Cardiac muscle cell (in vitro differentiated cells and primary cell): ENCODE measurements at places on chromosomes 5 and 9. TPM values are rescaled to one million over a fixed set of nuclear protein-coding genes. Genes with fewer than 3 reads are reported as not detected.
A peak's percentile ranks its signal among the peaks of the same experiment; 100 is the strongest.

DNA sequence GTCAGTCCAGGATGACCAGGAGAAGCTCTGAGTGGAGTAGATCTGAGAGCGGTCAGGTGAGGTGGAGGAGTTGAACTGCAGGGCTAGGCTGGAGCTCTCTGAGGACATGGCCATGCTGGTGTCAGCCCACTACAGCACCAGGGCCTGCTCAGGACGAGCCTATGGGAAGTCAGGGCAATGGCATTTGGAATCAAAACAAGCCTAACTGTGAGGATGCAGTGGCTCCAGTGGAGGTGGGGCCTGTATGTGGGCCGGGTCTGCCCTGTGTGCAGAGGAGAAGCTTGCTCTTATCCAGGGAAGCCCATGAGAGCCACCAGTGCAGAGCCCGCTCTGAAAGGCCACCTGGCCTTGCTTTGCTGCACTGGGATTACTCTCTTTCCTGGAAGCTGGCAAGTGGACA, 11.1 kb downstream of the CXCL14 start:
- no peak for DNase-seq

DNA sequence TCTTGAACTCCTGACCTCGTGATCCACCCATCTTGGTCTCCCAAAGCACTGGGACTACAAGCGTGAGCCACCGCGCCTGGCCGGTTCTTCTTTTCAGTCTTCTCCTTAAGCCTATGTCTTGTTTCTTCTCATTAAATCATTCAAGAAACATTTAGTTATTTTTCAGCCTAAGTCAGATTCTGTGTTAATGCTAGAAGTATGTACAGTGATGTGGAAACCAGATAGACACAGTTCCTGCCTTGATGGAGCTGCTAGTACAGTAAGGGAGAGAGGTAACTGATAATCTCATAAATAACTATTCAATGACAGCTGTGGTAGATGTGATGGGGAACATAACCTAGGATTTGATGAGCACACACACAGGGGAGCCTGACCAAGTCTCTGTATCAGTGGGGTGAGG, 46.3 kb upstream of the NR3C1 start:
- no peak for DNase-seq

DNA sequence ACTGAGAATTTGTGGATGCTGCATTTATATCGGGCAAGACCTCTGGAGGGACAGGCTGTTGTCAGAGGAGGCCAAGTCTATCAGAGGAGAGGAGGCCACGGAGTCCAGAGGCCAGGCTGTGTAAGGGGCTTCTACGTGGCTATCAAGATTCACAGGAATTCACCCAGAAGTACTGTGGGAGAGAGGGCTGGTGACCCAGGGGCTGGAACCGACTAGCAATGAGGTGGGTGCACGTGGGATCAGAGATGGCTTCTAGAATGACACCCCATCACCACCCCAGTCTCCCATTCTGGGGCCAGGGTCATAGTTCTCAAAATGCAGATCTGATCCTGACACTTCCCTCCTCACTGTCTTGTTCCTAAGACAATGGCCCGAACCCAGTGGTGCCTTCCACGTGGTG, 61.2 kb upstream of the PHYKPL start:
- no peak for DNase-seq

- no peak for DNase-seq
These were observed 310.4 kb downstream of the ACTL7B start for GRCh38 chr9:108545436-108545835.

DNA sequence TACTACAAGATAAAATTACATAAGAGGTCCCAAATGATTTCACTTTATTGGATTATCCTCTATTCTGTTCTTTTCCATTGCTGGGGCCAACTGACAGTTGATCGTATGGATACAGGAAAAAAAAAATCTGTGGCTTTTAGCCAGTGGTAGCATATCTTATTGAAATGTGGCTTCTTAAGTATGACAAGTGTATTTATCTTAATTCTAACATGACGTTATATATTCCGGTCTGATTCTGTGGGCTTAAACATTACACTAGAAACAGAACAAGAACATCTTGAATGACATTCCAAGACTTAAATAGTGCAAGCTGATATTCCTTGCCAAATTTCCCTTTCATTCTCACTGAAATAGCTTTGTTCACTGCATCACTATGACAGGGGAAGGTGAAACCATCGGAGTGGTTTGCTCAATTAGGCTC, 117.9 kb downstream of the INSYN2B start:
- peak; percentile 57 for DNase-seq

DNA sequence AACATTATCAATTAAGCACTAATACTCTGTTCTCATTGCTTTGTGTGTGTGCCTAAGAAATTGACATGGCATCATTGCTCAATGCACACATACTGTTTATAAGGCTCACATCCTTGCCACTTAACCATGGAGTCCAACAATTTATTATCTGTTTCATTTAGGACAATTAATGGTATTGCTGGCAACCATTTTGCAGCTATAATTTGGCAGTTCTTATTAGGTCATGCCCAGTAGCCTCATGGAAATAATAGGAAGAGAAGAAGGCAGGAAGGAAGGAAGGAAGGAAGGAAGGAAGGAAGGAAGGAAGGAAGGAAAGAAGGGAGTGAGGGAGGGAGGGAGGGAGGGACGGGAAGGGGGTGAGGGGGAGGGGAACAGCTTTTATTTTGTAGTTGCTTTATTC, 285.5 kb upstream of the SLC24A2 start:
- DNase-seq = no peak

Gene FGFR4
- 1.1 and 2.8 TPM in 2 replicates for total RNA-seq

DNA sequence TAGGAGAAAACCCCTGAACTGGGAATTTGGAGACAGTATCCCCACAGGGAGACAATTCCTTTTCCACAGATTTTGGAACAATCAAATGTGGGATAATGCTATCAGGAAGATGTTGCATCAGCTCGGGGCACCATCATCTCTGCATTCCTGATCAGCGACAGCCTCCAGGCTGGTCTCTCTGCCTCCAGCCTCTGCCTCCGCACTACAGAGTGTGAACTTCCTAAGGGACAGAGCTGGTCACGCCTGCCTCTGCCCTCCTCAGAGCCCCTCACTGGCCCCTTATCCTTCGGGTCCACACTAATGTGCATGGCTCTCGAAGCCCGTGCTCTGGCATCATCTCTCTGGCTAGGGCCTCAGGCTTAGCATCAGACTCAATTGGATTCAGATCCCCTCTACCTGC, 8.6 kb downstream of the FOXI1 start:
- DNase-seq = no peak

DNA sequence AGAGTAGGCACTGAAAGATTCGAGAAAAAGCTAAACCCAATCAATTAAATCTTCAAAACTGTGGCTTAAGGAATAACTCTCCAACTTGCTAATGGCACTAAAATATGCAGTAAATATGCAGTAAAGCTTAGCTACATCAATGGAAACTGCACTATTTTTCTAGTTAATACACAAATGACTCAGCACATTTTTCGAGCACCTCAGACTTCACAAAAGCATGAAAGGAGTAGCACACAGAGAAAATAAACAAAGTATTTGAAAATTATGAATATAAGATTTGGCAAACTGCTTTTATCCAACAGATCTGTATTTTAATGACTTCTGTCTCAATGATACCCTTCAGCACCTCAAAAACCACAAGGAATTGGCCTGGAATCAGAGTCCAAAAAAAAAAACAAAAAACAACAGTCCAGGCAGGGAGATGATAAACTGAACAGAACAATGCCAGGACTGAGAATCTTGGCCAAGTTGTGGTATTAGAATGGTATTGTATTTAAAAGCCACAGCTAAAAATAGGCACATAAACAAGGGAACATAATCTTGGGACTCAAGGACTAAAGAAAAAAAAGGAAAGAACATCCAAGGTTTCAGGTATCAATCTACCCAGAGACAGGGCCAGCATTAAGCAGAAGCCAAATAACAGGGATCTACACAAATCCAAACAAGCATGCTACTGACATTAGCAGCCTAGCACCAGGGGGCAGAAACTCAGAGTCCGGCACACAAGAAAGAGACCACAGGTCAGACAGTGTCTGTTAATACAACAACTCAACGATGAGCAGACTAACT, 21.4 kb downstream of the TMEM245 start:
- DNase-seq = peak; percentile 92

Gene GLDC
- 0.98 and 3.3 TPM in 2 replicates for total RNA-seq

GRCh38 chr9:114653556-114654159, 3.9 kb downstream of the TEX53 start:
- DNase-seq = peak; percentile 85

DNA sequence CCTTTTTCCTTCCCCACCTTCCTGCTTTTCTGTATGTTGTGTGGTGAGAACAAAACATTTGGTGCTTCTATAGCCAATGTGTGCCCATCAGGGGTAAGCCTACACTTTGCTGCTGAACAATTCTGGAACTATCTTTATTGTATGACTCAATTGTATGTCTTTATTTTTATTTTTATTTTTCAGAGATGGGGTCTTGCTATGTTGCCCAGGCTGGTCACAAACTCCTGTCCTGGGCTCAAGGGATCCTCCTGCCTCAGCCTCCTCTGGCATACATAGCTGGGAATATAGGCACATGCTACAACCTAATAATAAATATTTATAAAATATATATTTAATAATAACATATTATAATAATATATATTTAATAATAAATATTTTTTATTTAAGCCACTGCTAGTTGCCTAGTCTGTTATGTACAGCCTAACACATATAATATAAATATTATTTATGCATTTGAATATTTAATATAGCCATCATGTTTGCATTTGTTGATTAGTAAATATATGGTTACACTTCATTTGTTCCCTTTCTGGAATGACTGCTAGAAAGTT, 11.8 kb upstream of the DMXL1 start:
- no peak for DNase-seq

DNA sequence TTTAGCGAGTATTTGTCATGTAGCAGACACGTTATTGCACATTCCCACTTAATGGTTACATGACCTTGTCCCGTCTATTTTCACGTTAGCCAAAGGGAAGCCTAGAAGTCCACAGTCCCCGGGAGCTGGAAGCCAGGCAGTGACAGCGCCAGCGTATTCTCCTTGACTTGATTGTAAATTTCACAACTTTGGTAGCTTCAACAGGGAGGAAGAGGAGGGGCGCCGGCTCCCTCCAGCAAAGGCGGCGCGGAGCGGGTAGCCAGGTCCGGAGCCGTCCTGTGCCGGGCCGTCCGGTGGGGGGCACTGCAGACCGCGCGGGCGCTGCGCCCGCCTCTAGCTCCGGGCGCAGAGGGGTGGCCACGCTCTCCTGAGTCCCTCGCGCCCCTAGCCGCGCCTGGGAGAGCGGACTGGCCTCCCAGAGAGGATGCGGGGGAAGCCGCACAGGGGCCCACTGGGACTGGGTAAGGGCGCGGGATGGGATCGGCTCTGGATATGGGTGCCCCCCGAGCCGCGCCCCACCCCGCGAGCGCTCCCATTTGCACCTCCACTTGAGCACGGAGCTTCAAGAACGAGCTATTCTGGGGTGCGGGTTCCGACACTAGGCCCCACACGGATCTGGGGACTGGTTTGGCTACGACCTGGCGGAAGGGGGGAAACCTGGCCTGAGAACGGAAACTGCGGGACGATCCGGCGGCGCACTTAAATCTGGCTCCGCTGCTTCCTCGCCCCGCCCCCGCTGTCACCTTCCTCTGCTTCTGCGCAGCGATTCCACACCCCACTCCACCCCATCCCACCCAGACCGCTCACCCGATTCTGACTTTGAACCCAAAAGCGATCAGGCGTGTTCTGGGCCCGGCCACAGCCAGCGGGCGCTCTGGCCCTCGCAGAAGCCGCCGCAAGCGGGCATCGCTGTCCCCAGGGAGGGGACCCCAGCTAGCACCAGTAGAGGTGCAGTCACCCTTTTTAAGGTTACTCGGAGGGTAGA, 23.8 kb downstream of the KLF4 start:
- DNase-seq = peak; percentile 78

- no peak for DNase-seq
These were observed 59.7 kb downstream of the ERBIN start for GRCh38 chr5:65986050-65986451.

Gene ITGA1
- total RNA-seq = 2.9 and 6.8 TPM in 2 replicates

Gene ZNF483
- 4.5 and 7.2 TPM in 2 replicates for total RNA-seq

GRCh38 chr9:108412755-108413154, 443.0 kb downstream of the ACTL7B start:
- DNase-seq = no peak

Gene ST8SIA4
- total RNA-seq = 0.06 and 0.11 TPM in 2 replicates

Gene PCDHA1
- 0.25 TPM in 1 of 2 replicates, not detected in the other for total RNA-seq

DNA sequence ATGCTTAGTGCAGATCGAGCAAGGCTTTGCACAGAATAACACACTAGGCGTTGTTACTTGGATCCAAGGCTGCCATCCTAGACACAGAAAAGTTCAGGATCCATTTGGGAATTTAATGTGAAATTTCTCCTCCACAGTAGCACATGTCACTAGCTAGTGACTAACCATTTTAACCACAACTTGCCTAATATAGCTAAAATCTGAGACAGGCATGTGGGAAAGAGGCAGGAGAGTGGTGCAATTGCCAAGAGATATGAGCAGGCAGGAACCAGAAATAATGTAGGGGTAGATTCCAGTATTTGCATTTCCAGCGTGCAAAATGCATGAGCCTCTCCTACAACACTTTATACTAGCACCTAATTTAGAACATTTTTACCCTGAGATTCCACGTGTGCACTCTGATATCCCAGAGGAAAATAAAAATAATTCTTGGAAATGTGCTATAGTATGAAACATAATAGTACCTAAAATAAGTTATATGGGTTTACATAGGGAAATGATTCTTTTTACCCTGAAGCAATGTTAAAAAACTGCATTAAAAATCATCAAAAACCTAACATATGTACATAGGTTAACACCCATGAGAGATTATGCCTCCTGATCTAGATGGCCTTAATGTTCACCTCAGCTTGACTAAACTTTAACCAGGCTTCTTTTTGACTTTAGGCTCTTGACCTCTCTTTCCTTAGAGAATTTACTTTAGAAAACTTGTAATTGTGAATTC, 1230.6 kb upstream of the NUDT12 start:
- DNase-seq = peak; percentile 9

DNA sequence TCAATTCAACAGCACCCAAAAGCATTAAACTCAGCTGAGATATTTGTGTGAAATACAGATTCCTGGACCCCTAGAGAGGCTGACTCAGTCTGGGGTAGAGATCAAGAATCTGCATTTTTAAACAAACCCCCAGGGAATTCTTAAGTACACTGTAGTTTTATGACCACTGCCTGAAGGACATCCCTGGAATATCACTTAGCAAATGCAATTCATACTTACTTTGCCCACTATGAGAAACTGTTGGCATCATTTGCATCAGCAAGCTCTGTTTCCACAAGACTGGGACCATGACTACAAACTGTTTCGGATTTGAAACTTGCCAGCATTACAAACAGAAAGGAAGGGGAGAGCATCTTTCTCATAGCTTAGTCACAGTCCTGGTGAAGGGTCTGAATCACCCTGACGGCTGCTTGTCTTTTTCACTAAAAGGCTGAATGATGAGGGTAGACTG, 63.7 kb downstream of the MLLT3 start:
- DNase-seq = peak; percentile 66

DNA sequence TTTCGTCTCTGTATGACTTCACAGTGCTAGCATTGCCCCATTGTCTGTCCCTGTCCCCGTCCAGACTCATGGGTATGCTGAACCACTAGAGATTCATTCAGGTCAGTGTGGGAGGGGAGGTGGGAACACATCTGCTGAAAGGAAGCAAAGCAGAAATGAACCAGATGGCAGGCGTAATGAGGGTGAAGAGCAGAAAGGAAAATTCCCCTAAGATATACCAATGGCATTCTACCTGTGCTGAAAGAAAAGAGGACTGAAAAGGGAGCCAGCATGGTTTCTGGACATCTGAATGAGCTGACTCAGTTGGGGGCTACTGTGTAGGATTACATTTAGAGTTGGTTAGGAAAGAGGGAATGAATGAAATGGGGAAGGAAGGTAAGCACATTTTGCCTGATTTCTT, 678.7 kb downstream of the MAT2B start:
- peak; percentile 57 for DNase-seq
